ENCODE measurements at places on chromosomes 7 and 10.

DNA sequence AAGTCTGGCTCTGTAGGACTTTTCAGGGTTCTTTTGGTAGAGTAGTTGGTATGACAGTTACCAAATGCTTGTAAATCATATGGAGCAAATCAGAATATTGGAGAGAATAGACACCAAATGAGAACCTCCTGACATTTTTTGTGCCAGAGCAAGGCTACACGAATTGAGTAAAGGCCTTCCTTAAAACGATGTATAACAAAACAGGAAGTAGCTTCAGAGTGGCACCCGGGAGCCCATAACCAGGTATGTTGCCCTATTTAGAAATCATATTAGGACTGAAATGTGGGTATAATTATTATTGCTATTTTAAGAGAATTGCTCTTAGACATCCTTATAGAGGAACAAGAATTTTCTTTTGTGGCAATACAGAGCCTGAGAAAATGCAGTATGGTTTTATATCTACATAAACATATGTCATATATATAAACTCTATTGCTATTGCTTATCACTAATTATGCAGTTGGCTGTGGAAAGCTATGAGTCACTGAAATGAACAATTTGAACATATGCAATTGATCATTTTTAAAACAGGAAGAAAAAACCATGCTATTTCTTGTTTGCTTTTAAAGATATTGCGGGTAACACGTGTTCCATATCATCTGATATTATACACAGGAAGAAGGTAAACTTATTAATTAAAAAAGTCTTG is 197.4 kb upstream of the MTPN start:
- DNase-seq: no peak

DNA sequence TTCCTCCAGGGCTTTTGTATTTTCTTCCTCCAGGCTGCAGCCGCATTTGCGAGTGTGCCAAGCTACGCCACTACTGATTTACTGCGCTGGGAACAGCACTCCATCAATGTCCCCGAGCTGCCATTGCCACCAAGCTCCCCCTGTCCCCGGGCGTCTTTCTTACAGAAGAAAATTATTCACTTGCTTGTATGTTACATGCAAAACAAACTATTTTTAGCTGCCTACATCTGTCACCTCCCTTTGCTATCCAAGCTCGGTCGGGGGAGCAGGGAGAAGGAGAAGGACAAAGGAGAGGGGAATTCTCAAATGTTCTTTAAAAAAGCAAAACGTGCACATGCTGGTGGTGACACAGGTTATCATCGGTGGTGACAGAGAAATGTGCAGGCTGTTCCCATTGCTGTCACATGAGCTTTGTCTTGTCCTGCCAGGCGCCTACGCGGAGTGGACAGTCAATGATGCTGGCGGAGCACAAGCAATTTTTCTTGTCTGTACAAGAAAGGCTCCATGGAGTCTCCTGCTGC is 93.1 kb downstream of the ADARB2 start:
- DNase-seq: no peak

- no peak for DNase-seq
Observed at GRCh38 chr7:96174812-96175211, 147.1 kb downstream of the SLC25A13 start.

- DNase-seq: no peak
Observed at GRCh38 chr10:27514243-27514642, 10.1 kb downstream of the RAB18 start.

GRCh38 chr10:23046027-23046426 is 49.4 kb upstream of the MSRB2 start:
- no peak for DNase-seq

DNA sequence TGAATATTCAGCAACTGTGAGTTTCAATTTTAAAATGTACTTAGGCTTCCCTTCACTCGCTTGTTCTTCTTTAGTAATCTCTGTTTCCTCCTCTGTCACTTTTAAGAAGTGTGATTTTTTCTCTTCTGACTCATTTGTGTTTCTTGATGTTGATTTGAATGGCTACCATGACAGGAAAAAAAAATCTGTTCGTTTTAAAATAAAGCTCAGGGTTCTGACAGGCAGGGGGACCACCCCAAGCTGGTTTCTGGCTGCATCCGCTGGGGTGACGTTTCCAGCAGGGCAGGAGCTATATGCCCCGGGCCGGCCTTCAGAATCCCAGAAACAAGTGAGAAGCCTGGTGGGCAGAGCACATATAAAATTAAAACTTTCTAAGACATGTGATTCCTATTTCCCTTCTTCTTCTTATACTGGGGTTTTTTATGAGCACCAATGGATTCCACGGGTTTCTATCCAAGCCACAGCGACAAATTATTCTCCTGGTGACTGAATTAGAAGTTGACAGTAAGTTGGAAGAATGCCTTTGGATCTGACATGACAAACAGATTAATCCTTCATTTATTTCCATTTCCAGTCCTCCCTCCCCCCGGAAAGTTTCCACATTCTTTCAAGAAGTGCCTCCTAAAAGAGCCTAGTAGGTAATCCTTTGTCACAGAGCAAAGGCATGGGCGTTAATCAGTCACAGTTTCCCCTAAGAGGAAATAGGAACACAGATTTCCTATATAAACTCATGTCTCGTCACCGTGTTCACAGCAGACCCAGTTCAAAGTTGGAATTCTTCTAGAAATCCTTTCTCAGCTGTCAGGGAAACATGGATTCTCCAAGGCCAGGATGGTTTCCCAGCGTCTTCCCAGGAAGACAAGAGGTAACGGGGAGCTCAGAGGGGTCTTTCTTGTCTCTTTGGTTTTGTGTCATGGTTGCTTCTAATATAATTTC is 79.9 kb downstream of the PTPRE start:
- no peak for DNase-seq

GRCh38 chr10:110619514-110620397 is 24.4 kb upstream of the RBM20 start:
- DNase-seq: no peak

- DNase-seq: no peak
Observed at GRCh38 chr10:112524641-112525040, 77.6 kb downstream of the VTI1A start.

GRCh38 chr7:33650828-33651227 is 254.5 kb upstream of the BMPER start:
- no peak for DNase-seq

GRCh38 chr10:49223205-49223604 is 35.0 kb upstream of the TMEM273 start:
- DNase-seq: no peak

- DNase-seq: no peak
Observed at GRCh38 chr10:6218692-6219493, 16.2 kb downstream of the PFKFB3 start.

DNA sequence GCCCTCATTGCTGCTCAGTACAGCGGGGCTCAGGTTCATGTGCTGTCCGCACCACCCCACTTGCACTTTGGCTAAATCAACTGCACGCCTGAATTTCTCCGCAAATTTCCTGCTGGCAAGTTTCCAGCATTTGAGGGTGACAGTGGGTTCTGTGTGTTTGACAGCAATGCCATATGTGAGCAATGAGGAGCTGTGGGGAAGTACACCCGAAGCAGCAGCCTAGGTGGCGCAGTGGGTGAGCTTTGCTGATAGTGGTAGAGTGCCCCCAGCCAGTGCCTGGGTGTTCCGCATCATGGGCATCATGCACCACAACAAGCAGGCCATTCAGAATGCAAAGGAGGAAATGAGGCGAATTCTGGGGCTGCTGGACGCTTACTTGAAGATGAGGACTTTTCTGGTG is 103.9 kb upstream of the POT1 start:
- no peak for DNase-seq

- DNase-seq: no peak
Observed at GRCh38 chr7:155107126-155107525, 37.0 kb downstream of the HTR5A start.

- no peak for DNase-seq
Observed at GRCh38 chr10:19659920-19660655, 156.1 kb upstream of the PLXDC2 start.

- no peak for DNase-seq
Observed at GRCh38 chr7:141073173-141073640, 657 bp upstream of the TMEM178B start.

GRCh38 chr7:118312051-118312450 is 87.5 kb downstream of the ANKRD7 start:
- no peak for DNase-seq

DNA sequence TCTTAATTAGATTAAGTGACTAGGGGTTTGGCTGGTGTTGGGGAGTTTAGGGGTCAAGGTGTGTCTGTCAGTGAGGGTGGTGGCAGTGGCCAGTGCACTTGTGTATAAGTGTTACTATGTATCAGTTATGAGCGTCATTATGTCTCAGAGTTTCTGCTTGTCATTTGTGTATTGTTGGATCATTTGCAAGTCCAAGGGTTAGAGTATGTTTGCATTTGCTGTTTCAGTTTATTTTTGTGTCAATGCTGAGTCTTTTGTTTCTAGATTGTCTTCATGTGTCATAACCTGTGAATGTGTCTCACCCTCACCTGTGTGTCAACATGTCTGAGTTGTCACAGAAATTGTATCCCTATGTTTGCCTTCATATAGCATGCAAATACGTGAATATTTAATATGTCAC is 97.5 kb upstream of the PAX2 start:
- DNase-seq: no peak

DNA sequence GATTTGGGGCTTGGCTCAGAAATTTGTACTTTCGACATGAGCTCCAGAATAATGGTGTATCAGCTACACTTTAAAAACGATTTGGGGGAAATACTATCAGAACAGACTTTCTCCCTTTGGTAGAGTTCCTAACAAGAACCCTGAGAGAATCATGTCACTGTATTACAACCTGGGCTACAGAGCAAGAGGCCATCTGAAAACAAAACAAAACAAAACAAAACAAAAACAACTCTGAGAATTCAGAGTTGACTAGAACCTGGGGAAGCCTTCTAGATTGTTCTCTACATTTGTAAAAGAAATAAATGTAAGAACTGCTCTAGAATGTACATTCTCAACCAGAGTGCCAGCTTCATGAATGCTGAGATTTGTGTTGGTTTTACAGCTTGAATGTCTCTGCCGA is 262.6 kb upstream of the SEMA3D start:
- no peak for DNase-seq

GRCh38 chr7:140214075-140214684 is 37.4 kb upstream of the KDM7A start:
- DNase-seq: no peak

GRCh38 chr7:46626261-46626660 is 705.2 kb upstream of the IGFBP3 start:
- no peak for DNase-seq

DNA sequence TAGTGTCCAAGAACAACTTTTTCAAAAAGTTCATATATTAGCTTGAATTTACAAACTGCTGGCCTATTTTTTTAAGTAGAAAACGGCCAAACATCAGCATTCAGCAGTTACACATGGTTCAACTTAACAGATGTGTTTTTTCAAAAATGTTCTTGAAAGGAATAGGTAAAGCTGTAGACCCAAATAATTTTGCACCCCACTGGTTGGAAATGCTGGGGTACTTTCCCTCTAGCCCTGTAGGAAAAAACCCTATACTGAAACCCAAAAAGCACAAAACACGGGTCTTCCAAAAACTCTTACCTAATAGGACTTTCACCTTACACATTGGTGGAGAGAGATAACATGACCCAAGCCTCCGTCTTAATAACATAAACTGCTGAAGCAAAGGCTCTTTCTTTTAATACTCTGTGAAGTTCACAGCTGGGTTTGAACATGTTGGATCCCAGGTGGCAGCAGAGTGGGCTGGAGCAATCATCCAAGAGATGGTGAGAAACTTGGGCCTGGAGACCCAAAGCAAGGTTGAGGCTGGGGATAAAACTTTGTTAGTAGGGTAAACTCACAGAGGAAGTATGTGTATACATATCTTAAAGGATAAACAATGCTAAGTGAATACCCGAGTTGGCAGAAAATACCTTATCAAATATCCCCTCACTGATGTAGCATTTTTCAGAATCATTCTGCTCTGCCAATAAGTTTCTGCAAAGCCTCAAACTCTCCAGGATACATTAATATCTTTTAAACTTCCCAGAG is 629 bp upstream of the DNAJC9 start:
- DNase-seq: no peak

DNA sequence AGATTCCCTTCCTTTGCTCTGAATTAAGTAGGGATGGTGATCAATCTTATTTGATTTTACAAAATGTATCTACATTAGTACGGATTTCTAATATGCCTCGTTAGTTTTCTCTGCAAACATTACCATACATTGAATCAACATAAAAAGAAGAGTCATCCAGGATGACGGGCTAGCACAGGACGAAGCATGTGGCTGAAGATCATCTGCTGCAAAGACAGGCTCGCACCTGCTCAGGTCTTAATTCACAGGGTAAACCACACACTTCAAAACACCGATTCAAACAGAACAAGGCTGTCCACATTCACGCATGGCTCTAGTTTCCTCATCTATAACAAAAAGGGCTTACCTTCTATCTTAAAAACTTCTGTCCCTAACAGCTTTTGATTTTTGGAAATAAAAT is 323.0 kb downstream of the PARD3 start:
- no peak for DNase-seq

DNA sequence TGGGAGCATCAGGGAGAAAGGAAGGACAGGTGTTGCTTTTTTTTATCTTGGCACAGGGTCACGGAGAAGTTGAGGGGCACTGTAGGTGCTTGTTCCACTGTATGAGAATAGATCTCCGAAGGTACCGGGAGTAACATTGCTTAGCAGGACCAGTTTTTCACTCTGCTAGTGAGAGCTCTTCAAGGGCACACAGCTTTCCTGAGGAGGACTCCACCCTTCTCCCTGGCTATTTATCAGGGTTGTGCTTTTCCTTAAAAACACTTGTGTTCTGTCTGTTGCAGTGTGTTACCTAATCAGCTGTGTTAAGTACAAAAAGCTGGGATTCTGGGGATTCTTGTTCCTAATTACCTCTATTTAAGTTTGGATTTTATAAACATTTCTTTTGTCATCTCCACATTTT is 160.5 kb downstream of the SND1 start:
- DNase-seq: no peak

Measured in right renal cortex interstitium (tissue), 3 donors.